ENCODE measurements at places on chromosomes 7 and 10.

DNA sequence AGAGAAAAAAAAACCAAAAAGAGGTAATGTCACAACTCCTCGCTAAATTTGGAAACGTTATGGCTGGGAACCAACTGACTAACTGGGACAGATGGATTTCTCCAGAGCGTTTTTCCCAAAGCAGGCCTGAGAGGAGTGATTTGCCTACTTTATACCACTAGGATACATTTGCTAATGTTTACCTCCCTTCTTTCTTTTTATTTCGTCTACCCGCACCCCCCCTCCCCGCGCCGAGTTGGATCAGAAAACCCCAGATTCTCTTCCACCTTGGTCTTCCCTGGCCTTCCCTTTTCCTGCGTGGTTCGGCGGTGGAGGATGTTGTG, 7.2 kb downstream of the CPA2 start:
- no peak for DNase-seq

DNA sequence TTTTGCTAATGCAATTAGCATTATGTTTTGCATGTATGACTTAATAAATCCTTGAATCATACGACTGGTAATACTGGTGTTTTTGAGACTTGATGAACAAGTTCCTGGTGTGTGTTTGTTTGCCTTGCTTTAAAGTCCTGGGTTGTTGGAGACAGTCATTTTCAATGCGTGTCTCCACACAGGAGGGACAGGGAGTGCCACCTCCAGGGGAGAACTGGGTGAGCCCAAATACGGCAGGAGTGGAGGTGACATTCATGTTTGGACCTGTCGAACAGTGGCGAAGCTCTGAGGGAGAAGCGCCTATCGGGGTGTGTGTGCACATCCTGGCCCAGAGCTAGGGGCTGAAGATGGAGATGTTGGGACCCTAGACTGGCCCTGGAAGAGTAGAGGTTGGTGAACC, 43.8 kb downstream of the DAGLB start:
- no peak for DNase-seq

- no peak for DNase-seq
Observed at GRCh38 chr10:61049386-61049785, 105.4 kb upstream of the RHOBTB1 start.

GRCh38 chr7:84249656-84250055, 55.1 kb upstream of the SEMA3A start:
- no peak for DNase-seq

DNA sequence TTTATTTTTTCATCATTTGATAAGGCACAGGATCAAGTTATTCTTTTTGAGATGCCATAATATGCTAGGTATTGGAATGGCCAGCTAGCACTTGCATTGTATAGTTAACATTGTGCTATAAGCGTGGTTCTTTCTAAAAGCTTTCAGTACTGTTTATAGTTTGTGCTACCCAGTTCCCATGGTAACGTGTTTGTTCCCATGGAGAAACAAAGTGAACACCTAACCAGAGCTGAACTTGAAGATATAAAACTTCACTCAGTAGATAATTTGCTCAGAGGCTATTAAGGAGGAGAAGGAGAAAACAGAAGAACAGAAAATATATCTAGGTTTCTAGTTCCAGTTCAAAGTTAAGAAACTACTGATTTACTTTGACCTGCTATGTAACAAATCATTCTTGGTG, 23.6 kb upstream of the ITGB8 start:
- no peak for DNase-seq

- no peak for DNase-seq
Observed at GRCh38 chr10:76155961-76156360, 724.5 kb downstream of the LRMDA start.

DNA sequence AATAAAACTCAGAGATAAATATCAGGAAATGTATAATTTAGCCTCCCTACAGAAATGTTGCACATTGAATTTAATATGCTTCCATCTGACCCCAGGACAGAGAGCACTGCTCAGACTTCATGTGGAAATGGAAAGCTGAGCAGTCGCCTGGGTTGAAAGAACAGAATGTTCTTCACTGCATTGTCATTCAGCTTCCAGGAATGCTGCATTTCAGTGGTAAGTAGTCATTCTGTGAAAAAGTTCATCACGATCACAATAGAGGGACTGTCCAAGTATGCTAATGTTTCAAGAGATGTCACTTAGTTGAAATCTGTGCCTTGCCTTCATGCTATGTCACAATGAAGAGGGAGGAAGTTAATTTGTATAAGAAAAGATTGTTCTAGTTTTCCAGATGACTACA, 147.3 kb downstream of the NRCAM start:
- DNase-seq = no peak

DNA sequence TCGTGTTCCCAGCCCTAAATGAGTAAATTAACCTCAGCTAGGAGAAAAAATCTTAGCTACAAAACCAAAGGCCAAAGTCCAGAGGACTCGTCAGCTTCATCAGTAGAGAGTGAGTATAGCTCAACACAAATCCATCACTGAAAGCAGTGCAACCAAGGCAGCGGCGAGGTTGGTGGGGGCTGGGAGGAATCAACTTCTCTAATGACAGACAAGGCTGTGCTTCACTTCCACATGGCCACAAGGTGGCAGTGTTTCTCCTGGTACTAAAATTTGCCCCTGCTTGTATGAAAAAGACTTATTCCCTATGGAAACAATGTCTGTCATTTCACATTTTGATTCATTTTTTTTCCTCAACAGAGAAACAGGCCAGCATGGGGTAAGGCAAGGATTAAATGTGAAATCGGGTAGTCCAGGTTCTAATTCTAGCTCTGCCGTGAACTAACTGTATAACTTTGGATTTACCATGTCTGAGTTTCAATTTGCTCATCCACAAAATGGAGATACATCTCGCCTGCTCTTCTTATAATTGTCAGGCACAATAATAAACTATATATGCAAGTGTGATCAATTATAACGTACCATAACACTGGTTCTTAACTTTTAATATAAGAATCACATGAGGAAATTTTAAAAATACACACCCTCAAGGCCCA, 39.3 kb downstream of the FAS start:
- peak; percentile 33 for DNase-seq

- DNase-seq = no peak
Observed at GRCh38 chr7:159317294-159317693, 172.6 kb upstream of the VIPR2 start.

GRCh38 chr10:93452143-93452542, 30.0 kb downstream of the MYOF start:
- no peak for DNase-seq

GRCh38 chr7:144821067-144821466, 14.8 kb downstream of the TPK1 start:
- DNase-seq = no peak

All from stimulated activated CD8-positive, alpha-beta memory T cell treated with anti-CD3 and anti-CD28 coated beads, Interleukin-4, amount 100 ng/mL, for 4 hours (primary cell).